ENCODE measurements at places on chromosomes 3 and 15.
A peak's percentile ranks its signal among the peaks of the same experiment; 100 is the strongest.

GRCh38 chr3:77690284-77690845, 650.5 kb downstream of the ROBO2 start:
- no peak for DNase-seq

DNA sequence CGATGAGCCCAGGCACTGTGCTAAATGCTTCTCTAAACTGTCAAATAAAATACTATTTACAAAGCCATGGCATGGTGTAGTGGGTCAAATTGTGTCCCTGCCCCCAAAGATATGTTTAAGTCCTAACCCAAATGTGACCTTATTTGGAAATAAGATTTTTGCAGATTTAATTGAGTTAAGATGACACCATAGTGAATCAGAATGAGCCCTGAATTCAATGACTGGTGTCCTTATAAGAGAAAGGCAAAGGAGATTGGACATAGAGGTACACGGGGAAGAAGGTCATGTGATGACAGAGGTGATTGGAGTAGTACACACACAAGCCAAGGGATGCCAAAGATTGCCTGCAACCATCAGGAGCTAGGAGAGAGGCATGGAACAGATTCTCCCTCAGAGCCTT, 121.6 kb upstream of the VEPH1 start:
- DNase-seq, result no peak

- no peak for DNase-seq
Observed at GRCh38 chr15:56252386-56252785, 8.7 kb upstream of the RFX7 start.

GRCh38 chr3:126342211-126342610, 15.0 kb downstream of the KLF15 start:
- DNase-seq, result no peak

- DNase-seq, result no peak
Observed at GRCh38 chr15:58565619-58566018, 133.8 kb downstream of the LIPC start.

DNA sequence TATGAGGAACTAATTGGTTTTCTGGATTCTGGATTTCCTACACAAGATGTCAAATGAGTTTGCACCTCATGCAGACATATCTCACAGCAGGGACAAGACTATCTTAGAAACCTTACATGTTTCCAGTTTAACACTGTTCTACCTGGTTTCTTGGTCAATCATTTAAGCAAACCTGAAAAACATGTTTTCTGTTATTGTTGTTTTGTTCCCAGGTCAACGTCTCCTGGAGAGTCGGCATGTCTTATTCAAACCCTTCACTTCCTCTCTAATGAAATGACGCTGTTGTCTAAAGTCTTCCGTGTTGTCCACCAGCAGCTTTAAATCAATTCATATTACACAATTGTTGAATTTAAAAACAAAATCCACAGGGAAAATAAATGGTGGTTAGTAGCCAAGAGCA, 150.9 kb downstream of the CNTN3 start:
- DNase-seq, result no peak

GRCh38 chr3:48565591-48566400, 2.2 kb upstream of the UCN2 start:
- DNase-seq, result no peak

- DNase-seq, result peak; percentile 41
Observed at GRCh38 chr3:50612234-50612882, 784 bp upstream of the CISH start.

GRCh38 chr3:183185696-183186095, 23.2 kb upstream of the LAMP3 start:
- DNase-seq, result no peak

DNA sequence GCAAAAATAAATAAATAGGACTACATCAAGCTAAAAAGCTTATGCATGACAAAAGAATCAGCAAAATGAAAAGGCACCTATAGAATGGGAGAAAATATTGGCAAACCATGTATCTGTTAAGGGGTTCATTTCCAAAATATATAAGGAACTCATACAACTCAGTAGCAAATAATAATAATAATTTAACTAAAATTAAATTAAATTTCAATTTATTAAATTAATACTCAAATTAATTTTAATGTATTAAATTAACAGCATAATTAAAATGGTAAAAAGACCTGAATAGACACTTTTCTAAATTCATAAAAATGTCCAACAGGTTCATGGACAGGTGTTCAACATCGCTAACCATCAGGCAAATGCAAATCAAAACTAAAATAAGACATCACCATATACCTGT, 34.0 kb upstream of the THBS1 start:
- DNase-seq, result no peak

DNA sequence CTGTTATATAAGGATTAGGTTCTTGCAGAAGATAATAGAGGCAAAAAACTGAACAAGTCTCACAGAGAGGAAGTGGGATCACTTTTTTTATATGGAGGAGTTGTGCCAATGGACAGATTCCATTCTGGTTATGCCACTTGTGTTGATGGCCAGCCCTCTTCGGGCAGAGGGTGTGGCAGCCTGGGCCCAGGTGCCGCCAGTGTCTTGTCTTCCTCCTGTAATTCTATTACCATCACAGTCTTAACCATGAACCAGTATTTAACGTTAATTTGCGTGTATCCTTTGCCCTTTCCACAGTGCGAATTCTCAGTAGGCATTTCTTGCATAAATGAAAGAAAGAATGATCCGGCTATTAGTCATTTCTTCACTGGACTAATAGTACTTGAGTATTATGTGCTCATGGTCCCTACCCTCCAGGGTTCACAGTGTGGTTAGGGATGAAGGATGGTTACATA, 7.0 kb upstream of the USP4 start:
- DNase-seq, result no peak

DNA sequence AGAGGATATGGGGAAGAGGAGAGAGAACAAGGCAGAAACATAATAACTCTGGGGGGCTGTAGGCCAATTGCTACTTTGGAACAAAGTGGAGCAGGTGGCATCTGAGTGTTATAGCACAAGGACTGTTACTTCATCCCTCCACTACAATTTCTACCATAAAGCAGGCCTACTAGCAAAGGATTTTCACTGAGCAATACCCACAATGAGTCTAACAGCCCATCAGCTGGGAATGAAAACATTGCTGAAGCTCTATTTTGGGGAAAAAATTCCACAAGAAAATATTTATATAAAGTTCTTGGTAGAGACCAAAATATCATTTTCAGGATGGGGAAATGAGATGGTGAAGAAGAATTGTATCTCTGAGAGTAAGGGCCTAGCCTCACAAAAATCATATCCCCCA, 3.6 kb upstream of the SHC4 start:
- no peak for DNase-seq

DNA sequence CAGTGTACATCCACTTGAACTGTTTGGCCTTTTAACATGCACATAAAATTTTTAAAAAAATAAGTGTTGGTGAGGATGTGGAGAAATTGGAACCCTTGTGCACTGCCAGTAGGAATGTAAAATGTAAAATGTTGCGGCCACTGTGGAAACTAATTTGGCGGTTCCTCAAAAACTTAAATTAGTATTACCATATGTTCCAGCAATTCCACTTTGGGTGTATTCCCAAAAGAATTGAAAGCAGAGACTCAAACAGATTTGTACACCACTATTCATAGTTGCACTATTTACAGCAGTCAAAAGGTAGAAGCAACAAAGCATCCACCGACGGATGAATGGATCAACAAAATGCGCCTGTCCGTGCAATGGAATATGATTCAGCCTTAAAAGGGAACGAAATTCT, 55.2 kb upstream of the SEC61A1 start:
- DNase-seq, result no peak

DNA sequence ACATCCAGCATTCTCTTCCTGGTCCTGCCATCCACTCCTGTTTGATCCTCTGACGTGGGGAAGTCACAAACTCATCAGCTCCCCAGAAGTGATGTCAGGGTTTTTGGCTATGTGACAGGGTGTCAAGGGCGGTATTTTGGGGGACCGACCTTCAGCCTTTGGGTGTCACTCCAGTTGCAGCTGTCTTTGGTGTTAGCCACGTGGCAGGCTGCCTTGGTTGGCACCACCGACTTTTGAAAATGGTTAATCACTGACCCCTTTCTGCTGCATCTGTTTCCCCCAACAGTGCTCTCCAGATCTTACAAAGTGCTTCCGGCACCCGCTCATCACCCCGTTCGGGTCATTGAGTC, 86.6 kb downstream of the TRAK1 start:
- no peak for DNase-seq

- DNase-seq, result no peak
Observed at GRCh38 chr3:176505878-176506621, 691.2 kb downstream of the TBL1XR1 start.

DNA sequence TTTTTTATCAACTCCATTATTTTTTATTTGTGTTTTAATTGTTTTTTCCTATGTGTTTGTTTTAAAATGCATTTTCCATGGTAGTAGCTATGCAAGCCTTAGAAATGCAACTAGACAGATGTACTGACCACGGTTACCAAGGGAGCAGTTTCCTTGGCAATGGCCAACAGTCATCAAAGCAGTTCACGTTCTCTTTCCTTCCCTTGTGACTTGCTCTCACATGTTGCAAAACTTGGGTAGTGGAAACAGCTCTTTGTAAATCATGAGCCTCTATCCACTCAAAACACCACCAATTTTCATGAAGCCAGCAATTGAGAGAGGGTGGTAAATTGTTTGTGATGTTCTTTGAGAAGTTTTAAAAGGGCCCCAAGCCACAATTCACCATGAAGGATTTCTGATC, 499.4 kb upstream of the MDFIC2 start:
- no peak for DNase-seq

DNA sequence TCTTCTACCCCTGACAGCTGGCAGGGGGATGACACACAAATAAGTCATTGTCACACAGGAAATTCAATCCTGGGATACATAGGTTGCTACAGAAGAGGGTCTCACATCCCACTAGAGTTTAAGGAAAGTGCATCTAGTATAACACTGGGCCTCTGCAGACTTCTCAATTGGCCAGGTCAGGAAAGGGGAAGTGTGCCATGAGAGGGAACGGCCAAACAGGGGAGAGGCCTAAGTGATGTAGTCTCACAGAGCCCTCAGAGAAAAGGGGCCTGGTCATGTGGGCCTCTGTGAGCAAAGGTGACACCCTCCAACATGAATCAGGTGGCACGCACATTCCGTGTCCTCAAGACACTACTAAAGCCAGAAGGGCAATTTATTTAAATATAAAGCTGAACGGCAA, 11.2 kb downstream of the ZXDC start:
- no peak for DNase-seq
